ENCODE measurements at places on chromosomes 2 and 18.

GRCh38 chr2:241035142-241035817, 36.9 kb downstream of the SNED1 start:
- DNase-seq: no peak

- DNase-seq: peak; percentile 49
These were observed 68.8 kb upstream of the SPTBN1 start for GRCh38 chr2:54387059-54387991.

GRCh38 chr2:204072443-204073324, 136.1 kb downstream of the ICOS start:
- no peak for DNase-seq

DNA sequence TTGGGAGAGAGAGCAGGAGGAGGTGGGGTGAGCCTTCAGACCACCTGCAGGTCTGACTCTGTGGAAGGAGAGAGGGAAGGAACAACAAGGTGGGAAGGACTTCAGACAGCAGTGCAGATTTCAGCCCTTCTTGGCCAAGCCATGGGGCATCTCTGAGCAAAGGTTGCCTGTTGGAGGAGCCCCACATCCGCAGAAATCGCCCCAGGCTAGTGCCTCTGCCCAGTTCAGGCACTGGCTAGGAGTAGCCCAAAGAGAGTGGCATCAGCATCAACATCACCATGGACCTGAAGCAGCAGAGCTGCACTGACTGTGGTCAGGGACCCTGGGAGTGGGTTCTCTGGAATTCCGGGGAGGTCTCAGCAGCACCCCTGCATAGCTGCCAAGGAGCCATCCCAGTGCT, 10.2 kb downstream of the GPR55 start:
- no peak for DNase-seq

DNA sequence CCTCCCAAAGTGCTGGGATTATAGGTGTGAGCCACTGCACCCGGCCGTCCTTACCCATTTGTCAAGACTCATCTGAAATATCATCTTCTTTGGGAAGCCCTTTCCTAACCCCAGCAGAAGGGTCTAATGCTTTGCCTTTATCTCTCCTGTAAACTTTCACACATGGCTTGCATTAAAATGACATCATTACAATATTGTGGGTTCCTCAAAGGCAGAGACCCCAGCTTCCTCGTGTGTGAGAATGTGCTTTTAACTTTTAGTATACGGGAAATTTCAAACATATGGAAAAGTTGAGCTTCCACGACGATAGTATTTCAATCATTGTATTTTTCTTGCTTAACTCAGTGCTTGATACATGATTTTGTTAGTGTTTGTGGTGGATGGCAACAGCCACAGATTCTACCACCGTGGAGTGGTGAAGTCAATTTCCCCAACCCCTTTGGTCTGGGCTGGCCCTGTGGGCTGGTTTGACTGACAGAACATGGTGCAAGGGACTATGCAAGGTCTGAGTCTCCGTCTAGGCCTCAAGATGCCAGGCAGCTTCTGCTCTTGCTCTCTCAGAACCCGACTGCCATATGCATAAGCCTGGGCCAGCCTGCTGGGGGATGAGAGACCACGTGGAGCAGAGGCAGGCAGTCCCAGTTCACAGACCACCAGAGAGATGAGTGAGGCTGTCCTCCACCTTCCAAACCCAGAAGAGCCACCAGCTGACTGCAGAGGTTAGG, 39.9 kb downstream of the NGEF start:
- no peak for DNase-seq

GRCh38 chr2:232885264-232885961, 15.3 kb downstream of the SNORC start:
- no peak for DNase-seq

- DNase-seq: peak; percentile 32
These were observed 24.8 kb downstream of the CYRIA start for GRCh38 chr2:16640867-16641266.

DNA sequence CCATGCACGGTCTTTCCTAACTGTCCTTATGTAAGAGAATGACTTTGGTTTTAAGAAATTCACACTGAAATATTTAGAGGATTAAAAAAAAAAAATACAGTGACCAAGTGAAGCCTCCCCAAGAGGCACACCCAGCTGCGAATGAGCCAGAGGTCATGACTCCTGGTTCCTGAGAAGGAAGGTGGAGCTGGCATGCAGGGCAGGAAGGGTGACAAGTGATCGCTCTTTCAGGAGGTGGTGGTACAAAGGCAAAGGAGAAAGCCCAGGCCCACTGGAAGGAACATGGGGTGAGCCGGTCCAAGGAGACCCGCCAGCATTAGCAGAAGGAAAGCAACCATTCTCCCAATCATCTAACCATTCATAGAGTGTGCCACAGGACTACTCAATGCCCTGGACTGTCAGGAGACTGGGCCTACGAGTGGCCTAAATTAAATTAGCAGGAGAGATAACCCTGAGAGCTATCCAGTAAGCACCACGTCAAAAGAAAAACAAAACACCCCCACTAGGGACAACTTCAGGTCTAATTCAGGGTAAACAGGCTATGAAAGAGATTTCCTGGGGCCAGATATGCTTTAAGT, 7.8 kb downstream of the INO80C start:
- no peak for DNase-seq

- no peak for DNase-seq
These were observed 56.3 kb downstream of the ASB1 start for GRCh38 chr2:238483021-238483420.

DNA sequence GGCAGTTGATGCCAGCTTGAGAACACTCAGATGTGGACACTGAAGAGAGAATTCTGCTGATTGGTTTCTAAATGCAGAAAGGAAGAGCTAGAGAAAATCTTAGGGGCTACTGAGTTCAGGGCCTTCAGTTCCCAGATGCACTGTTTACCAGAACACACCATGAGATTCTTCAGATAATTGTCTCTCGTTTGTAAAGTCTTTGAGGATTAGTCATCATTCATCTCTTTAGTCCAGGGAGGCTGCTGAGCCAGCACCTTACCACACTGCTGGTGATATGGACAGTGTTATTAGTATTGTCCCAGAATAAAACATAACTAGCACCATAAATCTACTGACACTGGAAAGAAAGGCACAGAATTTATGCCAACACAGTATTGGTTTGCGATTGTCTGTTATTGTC, 690.8 kb upstream of the CELF4 start:
- DNase-seq: no peak

- DNase-seq: no peak
These were observed 267.2 kb downstream of the SH3BP4 start for GRCh38 chr2:235219048-235219447.

DNA sequence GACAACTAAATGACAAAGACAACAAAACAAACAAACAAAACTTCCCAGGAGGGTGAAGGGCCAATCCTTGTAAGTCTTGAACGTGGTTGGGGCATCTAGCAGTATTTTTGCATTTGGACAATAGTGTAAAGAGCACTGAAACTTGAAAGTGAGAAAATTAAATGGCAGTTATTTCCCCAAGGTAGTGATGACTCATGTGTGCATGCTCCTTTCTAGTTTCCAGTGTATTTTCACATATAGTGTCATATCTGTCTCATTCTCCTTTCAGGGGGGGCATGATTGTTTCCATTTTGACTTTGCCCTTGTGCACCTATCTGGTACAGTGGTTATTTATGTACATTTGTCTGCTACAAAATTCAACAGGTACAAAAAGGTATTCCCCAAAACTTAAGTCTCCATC, 39.5 kb downstream of the CERS6 start:
- DNase-seq: no peak

Data from fibroblast of lung (primary cell).